ENCODE measurements at places on chromosomes 5 and 9. TPM values are rescaled to one million over a fixed set of nuclear protein-coding genes. Genes with fewer than 3 reads are reported as not detected.

ADAMTSL1 gene
- not detected for total RNA-seq

CNTFR gene
- not detected for total RNA-seq

QRFP gene
- not detected for total RNA-seq

CACFD1 gene
- total RNA-seq = 1.4 TPM

EFNA5 gene
- total RNA-seq = not detected

PFN3 gene
- not detected for total RNA-seq

LOX gene
- not detected for total RNA-seq

DNM1 gene
- total RNA-seq = 0.59 TPM

C6 gene
- not detected for total RNA-seq

FRRS1L gene
- not detected for total RNA-seq

MYOT gene
- not detected for total RNA-seq

ST8SIA4 gene
- 31.6 TPM for total RNA-seq

GRIN1 gene
- not detected for total RNA-seq

ZDHHC11 gene
- total RNA-seq = 6.0 TPM

SAXO1 gene
- 0.07 TPM for total RNA-seq

DNA sequence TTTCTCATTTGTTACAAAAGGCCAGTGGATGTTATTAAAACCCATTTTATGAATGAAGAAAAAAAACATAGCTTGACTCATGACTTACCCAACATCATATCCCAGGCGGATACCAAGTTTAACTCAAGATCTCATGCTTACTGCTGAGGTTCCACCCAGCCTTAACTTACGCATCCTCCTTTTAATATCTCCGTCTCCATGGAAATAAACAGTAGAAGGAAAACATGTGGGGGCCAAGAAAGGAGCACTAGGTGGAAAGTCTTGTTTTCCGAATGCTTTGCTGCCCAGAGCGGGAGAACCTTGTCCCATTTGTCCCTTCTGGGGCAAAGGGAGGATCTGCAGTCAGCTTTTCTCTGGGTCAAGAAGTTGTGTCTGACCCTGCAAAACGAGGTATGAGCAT, 44.1 kb downstream of the ANGPTL2 start:
- DNase-seq = no peak

GRCh38 chr5:161547406-161547737, 847 bp upstream of the GABRB2 start:
- DNase-seq = no peak

GRCh38 chr9:2158766-2159430, 143.8 kb downstream of the SMARCA2 start:
- no peak for DNase-seq

GRCh38 chr5:114858665-114859437, 310.9 kb downstream of the TRIM36 start:
- DNase-seq = no peak

GRCh38 chr5:33649549-33650482, 209.1 kb downstream of the TARS1 start:
- no peak for DNase-seq

GRCh38 chr5:68178579-68178978, 37.0 kb upstream of the PIK3R1 start:
- peak; percentile 35 for DNase-seq

- no peak for DNase-seq
These were observed 124.2 kb downstream of the TLE1 start for GRCh38 chr9:81565144-81565543.

GRCh38 chr9:134877541-134877940, 3.1 kb upstream of the FCN2 start:
- no peak for DNase-seq

GRCh38 chr5:131682826-131683225, 47.8 kb upstream of the RAPGEF6 start:
- DNase-seq = no peak

DNA sequence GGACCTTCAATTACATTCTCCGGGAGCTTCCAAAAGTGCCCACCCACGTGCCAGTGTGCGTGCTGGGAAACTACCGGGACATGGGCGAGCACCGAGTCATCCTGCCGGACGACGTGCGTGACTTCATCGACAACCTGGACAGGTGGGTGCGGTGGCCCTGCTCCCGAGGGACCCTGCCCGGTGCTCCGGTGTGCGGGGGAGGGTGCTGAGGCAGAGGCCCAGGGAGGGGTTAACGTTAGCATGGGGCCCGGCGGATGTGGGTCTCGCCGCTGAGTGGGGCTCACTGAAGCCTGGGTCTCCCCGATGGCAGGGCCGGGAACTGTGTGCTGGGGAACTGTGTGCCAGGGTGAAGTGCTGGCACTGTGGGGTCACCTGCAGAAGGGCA, 10.6 kb upstream of the AJM1 start:
- no peak for DNase-seq

DNA sequence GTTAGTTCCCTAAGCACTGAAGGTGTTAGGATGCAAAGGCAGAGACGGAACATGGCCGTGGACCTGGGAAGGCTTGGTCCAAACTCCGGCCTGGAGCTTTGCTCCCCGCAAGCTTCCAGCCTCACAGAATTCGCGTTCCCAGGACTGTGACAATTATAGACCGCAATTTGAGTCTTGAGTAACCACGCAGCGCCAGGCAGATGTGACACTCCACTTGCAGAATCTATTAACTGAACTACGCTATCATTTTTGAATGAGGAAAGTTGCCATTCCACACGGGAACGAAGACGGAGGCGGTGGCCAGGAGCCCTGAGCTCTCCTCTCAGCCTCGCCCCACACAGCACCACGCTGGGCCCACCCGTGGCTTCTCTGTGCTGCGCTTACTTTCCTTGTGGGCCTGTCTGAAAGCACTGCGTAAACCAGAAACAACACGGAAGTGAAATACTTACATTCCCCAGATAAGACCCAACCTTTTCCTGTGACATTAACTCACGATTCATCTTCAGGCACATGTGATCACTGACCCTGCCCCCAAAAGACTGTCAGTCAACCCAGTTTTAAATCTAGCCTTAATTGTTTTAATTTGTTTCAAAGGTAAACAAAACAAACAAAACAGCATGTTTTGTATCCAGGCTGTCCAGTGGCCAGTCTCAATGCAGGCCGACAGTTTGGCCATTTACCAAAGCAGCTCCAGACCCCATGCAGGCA, 16.1 kb upstream of the COL5A1 start:
- DNase-seq = no peak

DNA sequence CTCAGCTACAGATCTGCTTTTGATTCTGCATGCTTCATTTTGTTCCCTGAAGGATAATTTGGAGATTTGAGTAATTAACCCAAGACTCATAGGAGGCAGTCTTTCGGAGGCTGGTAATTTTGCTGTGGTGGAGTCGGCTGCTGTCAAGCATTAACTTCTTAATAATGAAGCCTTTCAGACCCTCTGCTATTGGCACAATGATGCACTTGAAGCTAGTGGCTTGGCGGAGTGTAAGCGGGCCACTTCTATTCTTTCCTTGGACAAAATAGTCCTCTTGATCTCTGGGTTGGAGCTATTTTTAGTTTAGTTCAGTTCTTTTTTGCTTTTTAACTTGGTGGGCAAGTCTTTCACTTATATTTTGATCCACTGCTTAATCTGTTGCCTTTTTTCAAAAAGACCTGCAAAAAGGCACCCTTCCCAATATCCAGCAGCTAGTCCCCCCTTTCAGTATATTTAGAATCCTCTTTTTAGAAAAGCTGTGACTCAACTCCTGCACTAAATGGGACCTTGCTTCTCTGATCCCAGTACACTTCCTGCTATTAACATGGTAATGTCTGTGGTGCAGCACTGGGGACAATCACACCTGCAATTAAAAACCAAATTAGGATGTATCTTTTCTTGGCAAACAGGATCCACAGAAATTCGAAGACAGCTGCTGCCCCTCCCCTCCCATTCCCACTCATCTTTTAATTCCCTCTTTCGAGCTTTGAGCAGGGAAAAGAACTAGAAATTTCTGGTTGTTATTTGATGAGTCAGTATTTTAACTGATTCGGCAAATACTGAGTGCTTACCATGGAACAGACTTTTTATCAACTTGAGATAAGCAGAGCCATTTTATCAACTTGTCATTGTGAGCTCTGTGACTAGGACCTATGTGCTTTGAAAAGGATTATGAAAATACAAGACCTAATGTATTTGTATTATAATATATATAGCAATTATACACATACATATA, 169.4 kb upstream of the ANKRD55 start:
- DNase-seq = no peak

GRCh38 chr9:86921151-86921923, 26.0 kb downstream of the GAS1 start:
- no peak for DNase-seq

- DNase-seq = no peak
These were observed 19.0 kb downstream of the ARHGAP26 start for GRCh38 chr5:142789206-142789605.

GRCh38 chr5:146273109-146273508, 65.5 kb upstream of the POU4F3 start:
- no peak for DNase-seq

DNA sequence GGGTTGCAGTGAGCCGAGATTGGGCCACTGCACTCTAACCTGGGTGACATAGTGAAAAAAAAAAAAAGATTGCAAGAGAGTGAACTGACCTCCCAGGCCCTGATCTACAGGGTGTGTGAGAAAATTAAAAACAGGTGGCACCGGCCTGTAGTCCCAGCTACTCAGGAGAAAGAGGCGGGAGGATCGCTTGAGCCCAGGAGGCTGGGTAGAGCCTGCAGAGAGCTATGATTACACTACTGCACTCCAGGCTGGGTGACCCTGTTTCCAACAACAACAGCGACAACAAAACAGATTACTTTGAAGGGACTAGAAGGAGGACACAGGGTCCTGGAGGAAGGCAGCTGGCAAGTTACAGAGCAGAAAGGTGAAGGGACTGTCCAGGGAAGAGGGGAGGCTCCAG, 42.2 kb upstream of the FABP6 start:
- no peak for DNase-seq

DNA sequence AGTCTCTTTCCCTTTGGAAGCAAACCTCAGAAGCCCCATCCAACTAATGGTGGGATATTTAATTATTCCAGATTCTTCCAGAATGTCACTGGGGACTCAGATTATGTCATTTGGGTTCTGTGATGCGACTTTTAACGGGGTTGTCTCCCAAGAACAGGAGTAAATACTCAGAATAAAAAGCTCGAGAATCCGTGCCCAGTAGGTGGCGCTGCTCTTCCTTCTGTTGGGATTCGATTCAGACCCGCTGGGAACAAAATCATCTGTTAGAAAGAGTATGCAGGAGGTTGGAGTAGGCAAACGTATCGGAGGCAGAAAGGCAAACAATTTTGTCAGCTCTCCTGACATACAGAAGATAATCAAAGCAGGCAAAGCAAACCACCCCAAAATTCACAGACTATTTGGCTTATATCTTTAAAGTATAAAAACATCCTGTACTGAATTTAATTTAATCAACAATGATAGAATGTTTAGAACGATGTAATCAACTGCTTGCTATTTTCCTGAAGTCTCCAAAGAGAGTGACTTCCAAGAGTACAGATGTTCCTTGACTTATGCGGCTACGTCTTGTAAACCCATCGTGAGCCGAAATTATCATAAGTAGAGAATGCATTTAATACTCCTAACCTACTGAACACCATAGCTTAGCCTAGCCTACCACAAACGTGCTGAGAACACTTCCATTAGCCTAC, 169.8 kb upstream of the RAI14 start:
- DNase-seq = peak; percentile 85

- DNase-seq = no peak
These were observed 106.6 kb upstream of the DPYSL3 start for GRCh38 chr5:147616421-147616820.

DNA sequence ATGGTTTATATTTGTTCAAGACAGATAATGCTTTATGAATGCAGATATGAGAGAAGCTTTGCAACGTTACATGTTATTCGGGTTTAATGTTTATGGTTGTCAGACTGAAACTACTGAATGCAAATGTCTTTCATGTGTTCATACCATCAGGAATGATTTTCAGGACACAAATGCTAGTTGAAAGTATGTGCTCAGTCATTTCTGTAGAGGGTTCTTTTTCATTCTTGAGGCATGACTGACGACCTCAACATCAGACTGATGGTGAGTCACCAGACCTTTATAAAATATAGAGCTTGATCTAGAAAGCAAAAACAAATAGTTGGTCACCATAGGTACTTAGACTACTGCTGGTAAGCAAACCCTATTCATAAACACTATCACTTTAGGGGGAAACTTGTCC, 287.3 kb upstream of the NUDT12 start:
- DNase-seq = no peak

- DNase-seq = no peak
These were observed 47.7 kb downstream of the SRFBP1 start for GRCh38 chr5:122009436-122009835.

DNA sequence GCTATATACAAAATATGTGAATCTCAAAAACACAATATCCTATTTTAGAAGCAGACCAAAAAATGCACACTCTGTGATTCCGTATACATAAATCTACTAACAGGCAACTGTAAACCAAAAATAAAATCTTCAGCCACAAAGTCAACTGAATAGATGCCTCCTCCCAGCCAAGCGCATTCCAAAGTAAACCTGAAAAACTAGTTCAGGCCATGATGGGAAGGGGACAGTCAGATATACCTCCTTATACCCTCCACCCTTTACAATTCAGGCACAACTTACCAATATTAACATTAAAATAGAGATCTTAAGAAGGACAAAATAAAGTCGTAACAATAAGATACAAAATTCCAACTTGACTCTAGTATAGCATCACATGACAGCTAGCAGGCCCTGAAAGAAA, 1604.5 kb upstream of the NUDT12 start:
- DNase-seq = no peak

DNA sequence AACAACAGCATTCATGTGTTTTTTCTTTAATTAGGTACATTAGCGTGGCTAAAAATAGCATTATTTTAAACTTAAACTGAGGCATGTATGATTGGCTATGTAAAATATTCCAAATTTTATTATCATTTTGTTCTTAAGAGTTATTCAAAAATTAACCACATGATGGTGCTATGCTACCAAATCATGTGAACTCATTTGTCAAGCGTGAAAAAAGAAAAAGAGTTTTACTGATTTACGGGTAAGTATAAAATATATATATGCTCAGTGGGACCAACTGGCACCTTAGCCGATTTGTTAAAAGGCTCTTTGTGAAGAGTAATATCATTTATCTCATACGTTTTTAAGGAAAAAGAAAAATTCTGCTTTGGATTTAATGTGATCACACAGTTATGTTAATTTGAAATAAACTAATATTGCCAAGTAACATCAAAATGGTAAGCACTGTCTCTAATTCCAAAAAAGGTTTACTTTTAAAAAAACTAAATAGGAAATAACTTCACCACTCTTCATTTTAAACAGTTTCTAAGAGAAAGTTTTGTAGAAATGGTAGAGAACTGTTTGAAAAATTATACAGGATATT, 1042.3 kb downstream of the CDH12 start:
- no peak for DNase-seq

- no peak for DNase-seq
These were observed 24.8 kb upstream of the ROPN1L start for GRCh38 chr5:10416868-10417267.

GRCh38 chr5:115785381-115786065, 30.9 kb downstream of the CDO1 start:
- no peak for DNase-seq
